T-helper 17 cell (primary cell): ENCODE measurements at places on chromosomes 6 and 20.

DNA sequence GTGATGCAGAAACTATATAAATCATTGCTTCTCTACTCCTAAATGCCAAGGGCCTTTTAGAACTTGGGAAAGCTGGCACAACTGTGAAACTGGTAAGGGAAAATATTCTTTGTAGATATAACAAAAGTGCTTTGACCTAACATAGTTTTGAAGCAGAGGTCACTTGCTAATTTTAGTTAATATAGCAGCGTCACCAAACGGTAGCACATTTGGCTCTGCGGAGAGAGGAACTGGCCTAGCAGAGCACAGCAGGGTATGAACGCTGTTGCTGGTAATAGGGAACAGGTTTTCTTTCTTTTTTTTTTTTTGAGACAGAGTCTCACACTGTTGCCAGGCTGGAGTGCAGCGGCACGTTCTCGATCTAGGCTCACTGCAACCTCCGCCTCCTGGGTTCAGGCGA lies 67.4 kb downstream of the ECT2L start:
- no peak for DNase-seq

- DNase-seq: no peak
Measured at GRCh38 chr6:40476673-40477072, 110.5 kb downstream of the LRFN2 start.

DNA sequence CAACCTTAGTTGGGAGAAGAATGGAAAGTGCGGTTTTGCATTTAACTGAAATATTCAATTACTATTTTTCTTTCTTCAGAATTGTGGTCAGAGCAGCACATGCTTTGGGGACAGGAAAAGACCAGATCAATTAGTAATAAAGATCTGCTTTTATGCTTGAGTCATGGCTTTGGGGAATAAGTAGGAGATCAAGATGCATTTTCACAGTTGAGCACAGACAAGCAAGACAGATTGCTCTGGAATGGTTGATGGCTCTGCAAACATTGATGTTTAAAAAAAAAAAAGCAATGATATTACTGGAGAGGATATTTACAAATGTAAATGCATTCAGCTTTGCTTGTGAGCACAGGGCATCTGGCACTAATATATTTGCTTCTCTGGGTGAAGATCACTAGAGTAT lies 224.4 kb upstream of the SASH1 start:
- DNase-seq: no peak

DNA sequence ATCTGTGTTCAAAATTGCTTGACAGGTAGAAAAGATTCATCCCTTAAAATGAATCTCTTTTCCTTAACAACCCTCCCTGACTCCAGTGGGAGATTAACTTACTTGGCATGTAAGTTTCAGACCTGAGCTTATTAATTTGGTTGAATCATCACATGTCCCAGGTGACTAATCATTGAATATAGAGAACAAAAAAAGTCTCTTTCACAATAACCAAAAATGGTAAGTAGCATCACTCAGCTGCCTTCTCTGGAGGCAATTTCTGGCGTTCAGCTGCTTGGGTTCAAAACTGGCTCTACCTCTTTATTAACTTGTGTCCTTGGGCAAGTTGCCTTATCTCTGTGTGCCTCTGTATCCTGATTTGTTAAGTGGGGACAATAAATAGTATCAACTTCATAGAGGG lies 2.9 kb downstream of the C6orf141 start:
- no peak for DNase-seq

DNA sequence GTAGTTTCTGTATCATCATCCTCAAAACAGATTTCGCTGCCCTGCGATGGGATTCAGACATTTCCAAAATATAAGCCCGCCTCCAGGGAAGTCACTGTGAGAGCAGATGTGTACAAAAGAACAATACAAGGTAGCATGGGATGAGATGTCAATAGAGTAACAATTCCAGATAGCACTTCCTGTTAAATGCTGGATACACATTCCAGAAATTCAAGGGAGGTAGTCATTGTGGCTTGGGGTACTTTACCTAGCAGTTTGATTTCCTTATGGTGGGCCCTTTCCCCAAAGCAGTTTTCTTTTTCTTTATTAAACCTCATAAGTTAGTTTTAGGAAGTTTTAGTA lies 2.5 kb downstream of the RNF217 start:
- DNase-seq: no peak

DNA sequence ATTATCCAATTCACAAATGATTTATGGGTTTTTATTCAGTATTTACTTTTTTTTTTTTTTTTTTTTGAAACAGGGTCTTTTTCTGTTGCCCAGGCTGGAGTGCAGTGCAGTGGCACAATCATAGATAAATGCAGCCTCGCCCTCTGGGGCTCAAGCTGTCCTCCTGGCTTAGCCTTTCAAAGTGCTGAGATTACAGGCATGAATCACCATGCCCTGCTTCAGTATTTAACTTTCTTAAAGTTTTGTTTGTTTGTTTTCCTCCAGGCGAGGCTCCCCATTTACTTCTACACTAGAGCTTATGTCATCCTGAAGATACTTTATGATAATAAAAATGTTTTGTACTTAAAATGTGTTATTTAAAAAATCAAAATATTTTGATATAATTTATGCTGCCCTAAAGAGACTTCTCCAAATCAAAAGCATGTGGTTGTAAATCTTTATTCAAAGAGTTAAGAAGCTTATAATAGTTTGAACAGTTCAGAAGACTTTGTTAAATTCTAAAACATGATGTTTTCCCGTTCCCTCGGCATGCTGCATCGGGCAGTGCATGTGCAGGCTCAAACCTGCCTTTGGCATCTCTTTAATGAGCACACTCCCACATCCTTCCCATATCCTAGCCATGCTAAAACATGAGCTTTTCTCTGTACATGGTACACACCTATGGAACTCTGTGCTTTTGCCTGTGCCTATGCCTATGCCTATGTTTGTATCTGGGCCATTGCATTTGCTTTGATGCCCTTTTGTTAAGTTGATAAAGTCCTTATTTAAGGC lies 11.0 kb downstream of the SMPDL3A start:
- no peak for DNase-seq

- no peak for DNase-seq
Measured at GRCh38 chr6:149815788-149816187, 48.4 kb downstream of the LRP11 start.

- no peak for DNase-seq
Measured at GRCh38 chr20:62243906-62244515, 5.7 kb downstream of the OSBPL2 start.

GRCh38 chr6:42565823-42566613 lies 2.2 kb downstream of the UBR2 start:
- no peak for DNase-seq

DNA sequence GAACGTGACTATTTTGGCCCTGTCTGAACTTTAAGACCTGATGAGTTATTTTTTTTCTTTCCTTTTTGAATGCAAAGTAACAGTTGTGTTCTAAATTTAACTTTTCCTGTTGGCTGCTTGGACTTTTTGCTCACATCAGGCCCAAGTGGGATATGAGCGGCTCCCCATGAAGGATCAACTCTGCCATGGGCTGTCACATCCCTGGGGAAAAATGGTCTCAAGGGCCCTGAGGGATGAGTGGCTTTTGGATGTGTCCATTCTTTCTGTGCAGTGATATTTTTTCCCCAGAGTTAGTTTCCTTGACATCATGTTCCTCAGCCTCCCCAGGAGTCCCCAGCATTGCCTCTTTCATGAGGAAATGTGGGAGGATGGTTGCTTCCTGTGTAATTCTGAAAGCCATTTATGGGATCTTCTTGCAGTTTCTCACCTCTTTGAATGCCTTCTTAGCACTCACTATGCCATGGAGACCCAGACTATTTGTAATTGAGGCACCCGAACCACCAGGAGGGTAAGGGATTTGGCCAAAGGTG lies 92.5 kb downstream of the SLC24A3 start:
- DNase-seq: no peak

DNA sequence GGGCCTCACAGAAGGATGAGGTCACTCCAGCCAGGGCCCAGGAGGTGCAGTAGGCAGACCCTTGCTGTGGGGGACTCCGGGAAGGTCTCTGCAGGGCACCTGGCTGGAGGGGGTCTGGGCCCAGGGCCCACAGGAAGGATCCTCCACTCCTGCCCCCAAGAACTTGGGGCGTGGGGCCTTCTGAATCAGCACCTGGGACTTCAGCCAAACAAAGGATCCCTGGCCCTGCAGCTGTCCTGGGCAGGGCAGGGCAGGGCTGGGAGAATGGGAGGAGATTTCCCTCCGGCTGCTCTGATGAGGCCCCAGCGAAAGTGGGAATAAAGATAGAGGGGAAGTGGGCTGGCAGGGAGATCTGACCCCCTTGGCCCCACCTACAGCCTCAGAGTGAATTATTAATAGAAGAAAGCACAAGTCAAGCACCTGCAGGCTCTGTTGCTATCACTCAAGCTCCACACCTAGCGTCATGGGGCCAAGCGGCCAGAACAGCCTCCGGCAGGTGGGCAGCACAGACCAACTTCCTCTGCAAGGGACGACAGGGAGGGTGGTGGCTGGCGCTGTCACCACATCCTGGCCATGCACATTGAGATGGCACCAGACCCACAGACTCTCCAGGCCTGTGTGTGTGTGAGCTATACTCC lies 61.6 kb upstream of the MRPS10 start:
- no peak for DNase-seq

DNA sequence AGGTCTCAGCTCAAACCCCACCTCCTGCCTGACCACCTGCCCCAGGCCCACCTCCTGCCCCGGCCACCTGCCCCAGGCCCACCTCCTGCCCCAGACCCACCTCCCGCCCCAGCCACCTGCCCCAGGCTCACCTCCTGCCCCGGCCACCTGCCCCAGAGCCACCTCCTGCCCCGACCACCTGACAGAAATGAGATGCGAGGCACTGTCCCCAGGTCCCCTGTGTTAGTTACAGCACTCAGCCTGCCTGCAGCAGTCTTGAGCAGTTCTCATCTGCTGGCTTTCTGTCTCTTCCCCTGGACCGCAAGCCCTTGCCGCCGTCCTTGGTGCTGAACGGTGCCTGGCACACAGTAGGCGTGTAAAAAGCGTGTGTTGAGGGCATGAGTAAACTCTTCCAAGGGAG lies 79.5 kb downstream of the CDH4 start:
- no peak for DNase-seq

GRCh38 chr6:100271625-100272024 lies 193.1 kb downstream of the SIM1 start:
- DNase-seq: no peak

- DNase-seq: peak; percentile 74
Measured at GRCh38 chr20:5714261-5715041, 35.8 kb upstream of the SHLD1 start.

GRCh38 chr6:30890646-30891449 lies 6.5 kb downstream of the DDR1 start:
- DNase-seq: no peak

- DNase-seq: no peak
Measured at GRCh38 chr20:62692801-62693523, 15.7 kb upstream of the NTSR1 start.

DNA sequence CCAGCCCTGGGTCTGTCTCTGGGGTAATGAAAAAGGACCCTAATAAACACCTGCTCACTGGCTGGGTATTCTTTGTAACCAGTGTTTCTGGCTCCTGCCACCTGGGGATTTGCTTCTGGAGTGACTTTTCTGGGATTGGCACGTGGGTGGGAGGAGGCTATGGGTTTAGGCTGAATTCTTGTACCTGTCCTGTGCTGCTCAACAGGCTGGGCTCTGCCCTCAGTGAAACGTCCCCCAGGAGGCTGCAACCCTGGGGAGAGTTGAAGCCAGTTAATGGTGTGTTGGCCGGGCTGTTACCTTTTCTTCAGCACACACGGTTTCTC lies 6.8 kb downstream of the NPBWR2 start:
- DNase-seq: no peak

DNA sequence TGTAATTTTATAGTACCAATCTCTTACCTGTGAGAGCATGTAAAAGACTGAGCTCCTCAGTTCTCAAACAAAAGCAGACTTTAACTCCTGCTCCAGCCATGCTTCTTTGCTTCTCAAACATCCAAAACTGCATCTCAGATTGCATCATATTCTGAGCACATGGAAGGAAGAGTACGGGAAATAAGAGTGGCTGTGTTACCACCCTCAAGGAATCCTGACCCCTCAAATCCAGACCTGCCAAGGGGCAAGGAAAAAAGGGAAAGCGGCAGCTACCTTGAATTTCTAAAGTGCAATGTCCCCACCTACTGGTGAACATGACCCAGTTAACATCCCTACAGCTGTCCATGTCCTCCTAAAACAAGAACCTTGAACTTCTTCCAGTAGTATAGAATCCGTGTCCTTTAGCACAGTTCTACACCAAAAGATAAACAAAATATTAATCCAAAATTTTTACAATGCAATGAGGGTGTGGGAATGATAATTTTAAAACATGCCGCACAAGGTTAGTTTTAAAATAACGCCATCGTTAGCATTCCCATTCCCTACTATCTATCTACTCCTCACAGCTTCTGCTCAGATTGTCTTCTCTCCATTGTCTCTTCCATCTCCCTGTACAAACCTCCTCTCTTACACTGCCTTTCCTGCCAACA lies 34.1 kb upstream of the HLA-DQB1 start:
- no peak for DNase-seq

- no peak for DNase-seq
Measured at GRCh38 chr6:4466261-4466660, 309.9 kb upstream of the CDYL start.

GRCh38 chr20:21397341-21398108 lies at the start of gene NKX2-4:
Gene NKX2-4 (minus strand): TSS chr20:21397526. CDS start chr20:21397399, 127 bp downstream.
- no peak for DNase-seq

DNA sequence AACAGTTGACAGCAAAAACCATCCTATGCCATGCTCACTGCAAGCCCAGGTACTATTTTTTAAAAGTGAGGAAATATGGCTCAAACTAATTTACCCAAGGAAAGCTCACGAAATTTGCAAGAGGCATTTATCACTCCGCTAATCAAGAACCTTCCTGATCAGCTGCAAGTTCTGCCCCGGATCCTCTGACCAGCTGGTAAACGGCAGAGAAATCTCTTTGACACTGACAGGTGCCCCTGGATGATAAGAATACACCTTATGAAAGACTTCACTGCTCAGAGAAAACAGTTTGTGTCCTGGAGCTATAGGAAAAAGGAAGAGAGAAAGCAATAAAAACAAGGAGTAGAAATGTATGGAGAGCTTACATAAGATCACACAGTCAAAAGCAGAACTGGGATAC lies 6.4 kb downstream of the CNKSR3 start:
- no peak for DNase-seq

DNA sequence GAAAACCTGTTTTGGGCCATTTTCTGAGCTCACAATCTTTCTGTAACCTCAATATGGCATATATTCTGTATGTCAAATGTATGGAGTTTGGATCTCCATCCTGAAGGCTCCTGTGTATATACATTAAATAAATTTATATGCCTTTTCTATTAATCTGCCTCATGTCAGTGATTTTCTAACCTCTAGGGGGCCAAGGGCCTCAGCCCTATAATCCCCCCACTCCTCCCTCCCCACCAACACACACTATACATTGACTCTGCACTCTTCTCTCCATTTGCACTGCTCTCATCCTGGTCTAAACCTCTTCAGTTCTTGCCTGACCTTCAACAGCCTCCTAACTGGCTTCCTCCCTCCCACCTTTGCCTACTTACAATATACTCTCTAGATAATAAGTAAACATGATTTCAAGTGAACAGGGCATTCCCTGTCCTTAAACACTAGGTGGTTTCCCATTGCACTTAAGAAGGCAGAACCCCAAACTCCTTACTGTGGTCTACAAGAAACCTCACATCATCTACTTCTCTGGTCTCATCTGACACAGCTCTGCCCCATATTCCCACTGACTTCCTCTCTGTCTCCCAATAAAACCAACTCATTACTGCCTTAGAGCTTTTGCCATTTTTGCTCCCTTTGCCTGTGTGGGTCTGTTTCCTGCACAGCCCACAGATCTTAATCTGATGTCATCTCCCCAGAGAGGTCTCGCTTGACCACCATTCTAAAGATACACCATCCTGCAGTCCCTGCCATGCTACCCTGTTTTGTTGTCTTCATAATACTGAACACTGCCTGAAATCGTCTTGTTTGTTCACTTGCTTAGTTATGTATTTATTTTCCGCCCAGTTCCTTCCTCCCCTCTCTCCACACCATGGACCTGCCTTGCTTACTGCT lies 213.7 kb downstream of the SYNE1 start:
- DNase-seq: no peak
